ENCODE measurements at places on chromosomes 3 and 15.
A peak's percentile ranks its signal among the peaks of the same experiment; 100 is the strongest.

DNA sequence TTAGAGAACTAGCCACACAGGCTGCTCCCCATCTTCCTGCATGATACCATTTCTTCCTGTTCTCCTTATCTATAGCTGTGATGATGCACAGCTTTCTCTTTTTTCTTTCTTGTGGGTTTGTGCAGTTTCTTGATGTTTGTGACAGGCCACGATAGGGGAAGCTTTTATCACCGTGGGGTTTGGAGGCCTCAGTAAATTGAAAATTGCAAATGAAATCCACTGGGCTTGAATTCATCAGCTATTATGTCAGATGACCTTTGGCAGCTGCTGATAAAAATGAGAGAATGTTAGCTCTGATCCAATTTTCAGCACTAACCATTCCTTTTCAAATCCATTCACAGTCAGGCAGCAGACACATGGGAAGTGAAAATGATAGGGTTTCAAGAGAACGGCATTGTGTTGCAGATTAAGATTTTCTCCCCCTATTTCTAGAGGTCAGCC is 176.9 kb upstream of the SOX2 start:
- DNase-seq = peak; percentile 74

GRCh38 chr3:70110066-70110465 is 110.5 kb downstream of the SAMMSON start:
- no peak for DNase-seq

DNA sequence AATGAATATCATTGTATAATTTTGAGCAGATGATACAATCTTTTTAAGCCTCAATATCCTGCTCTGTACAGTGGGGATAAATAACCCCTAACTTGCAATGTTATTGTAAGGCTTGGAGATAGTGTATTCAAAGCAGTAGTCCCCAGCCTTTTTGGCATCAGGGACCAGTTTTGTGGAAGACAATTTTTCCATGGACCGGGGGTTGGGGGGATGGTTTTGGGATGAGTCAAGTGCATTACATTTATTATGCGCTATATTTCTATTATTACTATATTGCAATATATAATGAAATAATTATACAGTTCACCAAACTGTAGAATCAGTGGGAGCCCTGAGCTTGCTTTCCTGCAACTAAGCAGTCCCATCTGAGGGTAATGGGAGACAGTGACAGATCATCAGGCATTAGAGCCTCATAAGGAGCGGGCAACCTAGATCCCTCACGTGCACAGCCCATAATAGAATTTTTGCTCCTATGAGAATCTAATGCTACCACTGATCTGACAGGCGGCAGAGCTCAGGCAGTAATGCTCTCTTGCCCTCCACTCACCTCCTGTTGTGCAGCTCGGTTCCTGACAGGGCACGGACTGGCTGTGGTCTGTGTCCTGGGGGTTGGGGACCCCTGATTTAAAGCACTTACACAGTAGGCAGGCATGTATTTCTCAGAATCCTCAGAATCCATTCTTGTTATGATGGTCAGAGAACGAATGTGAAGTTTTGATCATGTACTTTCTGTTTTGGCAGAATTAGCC is 102.2 kb downstream of the PTPRG start:
- DNase-seq = no peak

- DNase-seq = no peak
Observed at GRCh38 chr15:68204361-68204760, 771 bp downstream of the CALML4 start.

GRCh38 chr3:126680667-126681055 is 23.4 kb upstream of the CHCHD6 start:
- DNase-seq = no peak

GRCh38 chr15:69474291-69474690 is 21.7 kb downstream of the RPLP1 start:
- no peak for DNase-seq

DNA sequence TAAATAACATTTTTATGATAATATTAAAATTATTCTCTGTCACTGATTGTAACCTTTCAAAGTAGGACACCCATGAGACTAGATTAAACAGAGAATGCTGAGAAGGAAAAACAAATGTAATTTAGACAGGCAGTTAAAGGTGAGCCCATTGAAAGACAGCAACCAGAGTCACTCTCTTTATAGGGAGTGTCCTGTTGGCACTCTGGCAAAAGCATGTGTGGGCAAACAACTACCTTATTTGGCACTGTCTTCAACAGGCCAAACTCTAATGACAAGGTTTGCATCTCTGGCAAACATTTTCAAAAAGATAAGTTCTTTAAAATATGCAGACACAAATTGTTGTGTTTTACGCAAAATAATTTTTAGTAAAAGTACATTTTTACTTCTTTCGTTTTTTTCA is 29.8 kb downstream of the NFKBIZ start:
- no peak for DNase-seq

GRCh38 chr15:64781299-64781698 is 5.9 kb upstream of the RBPMS2 start:
- DNase-seq = no peak

GRCh38 chr3:86702381-86702958 is 288.5 kb downstream of the VGLL3 start:
- DNase-seq = peak; percentile 47

DNA sequence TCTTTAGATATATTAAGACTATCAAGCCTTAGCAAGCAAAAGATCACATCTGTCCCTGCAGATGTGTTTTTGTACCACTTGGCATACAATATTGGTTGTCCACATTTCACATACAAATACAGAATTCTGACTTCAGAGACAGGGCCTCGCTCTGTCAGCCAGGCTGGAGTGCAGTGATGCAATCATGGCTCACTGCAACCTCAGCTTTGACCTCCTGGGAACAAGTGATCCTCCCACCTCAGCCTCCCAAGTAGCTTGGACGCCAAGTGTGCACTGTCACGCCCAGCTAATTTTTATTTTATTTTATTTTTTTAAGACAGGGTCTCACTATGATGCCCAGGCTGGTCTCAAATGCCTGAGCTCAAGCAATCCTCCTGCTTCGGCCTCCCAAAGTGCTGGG is 53.0 kb upstream of the ACTL6A start:
- no peak for DNase-seq

DNA sequence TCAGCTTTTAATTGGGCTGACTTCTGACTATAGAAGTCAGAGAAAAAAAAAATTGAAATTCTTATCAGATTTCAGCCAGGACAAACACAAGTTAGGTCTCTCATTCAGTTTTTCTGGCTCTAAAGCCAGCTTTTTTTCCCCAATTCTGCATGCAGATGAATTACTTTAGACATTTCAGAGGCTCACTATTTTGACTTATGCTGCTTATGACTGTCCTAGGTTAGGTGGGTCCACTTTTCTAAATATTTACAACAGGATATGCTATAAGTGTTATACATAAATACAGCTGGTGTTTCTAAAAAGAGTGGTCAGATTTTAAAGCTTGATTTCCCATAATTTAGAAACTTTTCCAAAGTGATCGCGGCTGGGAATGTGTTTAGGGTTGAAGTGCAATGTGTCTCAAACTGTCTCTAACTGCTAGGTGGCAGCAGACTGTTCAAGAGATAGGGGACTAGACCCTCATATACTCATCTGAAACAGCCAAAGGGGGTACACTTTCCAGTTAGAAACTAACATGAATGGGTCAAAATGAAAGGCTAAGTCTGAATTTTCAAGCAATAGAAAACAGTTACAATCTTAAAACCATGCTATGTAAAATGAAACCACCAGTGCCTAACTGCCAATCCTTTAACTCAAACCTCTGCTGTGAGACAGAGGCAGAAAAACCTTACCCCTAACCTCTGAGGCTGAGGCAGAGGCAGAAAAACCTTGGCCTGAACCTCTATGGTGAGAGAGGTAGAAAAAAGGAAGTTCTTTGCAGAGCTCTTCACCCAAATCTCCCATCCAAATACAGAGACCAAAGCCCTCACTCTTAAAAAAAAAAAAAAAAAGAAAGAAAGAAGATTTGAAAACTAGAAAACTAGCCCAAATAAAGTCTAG is 596.0 kb downstream of the NTRK3 start:
- no peak for DNase-seq

GRCh38 chr3:135033737-135034136 is 238.7 kb downstream of the EPHB1 start:
- no peak for DNase-seq

DNA sequence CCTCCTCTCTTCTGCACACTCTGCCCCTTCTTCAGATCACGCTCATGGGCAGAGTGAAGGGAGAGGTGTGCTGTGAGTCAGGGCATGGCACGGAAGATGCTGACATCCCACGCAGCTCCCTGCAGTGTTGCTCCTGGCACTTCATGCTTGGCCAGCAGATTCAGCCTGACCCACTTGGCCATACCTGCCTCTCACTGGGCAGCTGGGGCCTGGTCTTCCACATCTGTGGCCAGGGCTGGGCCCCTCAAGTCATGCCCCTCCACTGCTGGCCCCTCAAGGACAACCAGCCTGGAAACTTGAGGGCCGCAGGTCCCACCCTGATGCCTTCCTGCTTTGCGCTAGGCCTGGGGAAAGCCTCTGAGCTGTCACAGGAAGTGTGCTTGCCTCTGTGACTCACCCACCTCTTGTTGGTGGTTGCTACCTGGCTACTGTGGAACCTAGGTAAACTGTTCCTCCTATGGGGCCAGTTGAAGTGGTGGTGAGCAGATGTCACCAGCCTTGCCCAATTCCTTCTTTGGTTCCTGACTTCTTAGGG is 48.7 kb downstream of the BSN start:
- DNase-seq = peak; percentile 51

GRCh38 chr3:81426826-81427577 is 334.4 kb downstream of the GBE1 start:
- no peak for DNase-seq

DNA sequence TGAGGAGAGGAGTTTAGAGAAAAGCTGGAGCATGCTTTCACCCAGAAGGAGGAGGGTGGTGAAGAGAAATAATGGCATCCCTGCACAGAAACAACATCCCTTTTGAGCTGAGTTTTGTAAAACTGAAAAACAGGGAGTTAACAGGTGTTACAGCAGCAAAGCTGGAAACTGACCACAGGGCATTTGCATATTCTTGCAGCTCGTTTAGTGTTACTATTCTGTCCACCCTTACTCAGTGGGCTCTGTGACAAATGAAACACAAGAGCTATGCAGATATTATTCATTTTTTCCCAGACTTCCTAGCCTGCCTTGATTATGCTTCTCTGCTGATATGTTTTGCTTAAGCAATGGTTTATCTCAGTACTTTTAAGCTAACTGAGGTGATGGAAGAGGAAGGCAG is 272.0 kb downstream of the NEK10 start:
- no peak for DNase-seq

GRCh38 chr3:113179235-113179824 is 32.0 kb upstream of the BOC start:
- no peak for DNase-seq

DNA sequence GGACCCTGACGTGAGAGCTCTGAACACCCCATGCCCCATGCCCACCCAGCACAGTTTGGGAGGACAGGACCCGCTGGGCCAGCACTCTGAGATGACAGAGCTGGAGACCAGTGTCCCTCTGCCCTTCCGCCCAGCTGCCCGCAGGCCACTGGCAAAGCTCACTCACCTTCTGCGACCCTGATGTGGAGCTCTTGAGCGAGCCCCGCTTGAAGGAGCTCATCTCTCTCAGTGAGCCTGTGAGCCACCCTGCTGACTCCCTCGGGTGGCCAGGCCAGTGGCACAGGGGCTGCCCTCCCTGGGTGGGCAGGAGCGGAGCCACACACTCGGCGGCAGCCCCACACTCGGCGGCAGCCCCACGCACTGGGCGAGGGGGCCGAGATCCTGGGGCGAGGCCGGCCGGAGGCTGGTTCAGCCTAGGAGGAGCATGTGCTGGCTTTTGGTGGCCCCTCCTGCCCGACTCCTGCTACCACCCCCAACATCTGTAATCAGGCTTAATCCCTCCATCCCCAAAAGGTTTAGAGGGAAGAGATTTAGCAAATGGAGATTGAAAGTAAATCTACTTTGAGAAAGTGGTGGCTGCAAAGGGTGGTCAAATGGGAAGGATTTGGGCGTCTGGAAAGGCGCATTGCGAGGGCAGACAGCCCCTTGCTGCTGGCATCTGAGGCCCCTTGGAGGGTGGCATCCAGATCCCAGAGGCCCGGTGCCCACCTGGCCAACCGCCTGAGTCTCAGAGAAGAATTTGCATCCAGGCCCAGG is 59.4 kb upstream of the TRPM1 start:
- no peak for DNase-seq

DNA sequence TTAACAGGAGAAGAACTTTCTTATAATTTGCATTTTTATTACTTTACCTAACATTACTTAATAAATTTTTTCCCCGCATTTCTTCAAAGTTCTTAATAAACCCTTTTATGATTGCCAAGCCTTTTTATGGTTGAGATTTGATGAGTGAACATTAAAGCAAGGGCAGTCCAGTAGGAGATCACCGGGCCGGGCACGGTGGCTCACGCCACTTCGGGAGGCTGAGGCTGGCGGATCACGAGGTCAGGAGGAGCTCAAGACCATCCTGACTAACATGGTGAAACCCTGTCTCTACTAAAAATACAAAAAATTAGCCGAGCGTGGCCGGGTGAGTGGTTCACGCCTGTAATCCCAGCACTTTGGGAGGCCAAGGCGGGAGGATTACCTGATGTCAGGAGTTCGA is 61.4 kb upstream of the TRA2B start:
- DNase-seq = no peak

DNA sequence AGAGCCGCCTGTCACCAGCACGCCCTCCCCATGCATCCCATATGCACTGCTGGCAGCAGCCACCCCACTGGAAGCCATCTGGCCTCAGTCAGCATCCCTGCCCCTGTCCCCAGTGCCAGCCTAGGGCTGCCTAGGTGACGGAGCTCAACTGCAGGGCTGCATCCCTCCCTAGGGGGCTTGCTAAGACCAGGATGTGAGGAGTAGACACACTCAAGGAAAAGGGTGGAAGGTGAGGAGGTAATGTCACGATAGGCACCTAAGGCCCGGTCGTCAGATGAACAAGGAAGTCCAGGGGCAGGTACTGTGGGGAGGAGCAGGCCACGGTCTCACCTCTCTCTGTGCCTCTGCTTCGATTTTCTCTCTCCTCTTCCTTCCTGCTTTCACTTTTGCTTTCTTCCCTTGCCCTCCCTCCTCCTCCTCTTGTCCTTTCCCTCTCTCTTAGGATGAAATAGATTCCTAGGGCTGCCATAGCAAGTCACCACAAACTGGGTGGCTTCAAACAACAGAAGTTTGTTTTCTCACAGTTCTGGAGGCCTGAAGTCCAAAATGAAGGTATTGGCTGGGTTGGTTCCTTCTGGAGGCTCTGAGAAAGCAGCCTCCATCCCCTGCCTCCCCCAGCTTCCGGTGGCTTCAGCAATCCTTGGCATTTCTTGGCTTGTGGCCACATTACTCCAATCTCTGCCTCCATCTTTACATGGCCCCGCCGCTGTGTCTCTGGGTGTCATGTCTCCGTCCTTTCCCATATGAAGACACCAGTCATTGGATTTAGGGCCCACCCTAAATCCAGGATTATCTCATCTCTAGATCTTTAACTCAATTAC is 298.3 kb downstream of the SHQ1 start:
- no peak for DNase-seq

DNA sequence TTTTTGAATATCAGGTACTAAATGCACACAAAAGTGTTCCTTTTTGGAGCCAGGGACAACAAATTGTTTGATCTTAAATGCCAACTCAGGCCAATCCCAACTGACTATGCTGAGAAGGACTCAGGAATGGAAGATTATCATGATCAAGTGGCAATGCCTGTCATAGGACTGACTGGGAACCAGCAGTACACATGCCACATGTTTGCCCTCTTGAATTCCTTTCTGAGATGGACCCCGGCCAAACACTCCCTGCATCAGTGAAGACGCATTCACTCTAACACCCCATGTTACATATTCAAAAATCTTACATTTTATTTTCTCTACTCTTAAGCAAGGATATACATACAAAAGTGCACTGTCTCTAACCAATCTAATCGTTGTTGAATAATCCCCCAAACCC is 36.1 kb downstream of the CLDN18 start:
- no peak for DNase-seq

GRCh38 chr3:187021748-187022402 is 91.5 kb downstream of the ST6GAL1 start:
- DNase-seq = no peak

- DNase-seq = no peak
Observed at GRCh38 chr3:184332370-184333090, 4.9 kb upstream of the FAM131A start.
